ENCODE measurements at places on chromosomes 2 and 18.

GRCh38 chr2:217220228-217221013 lies 360.6 kb upstream of the TNP1 start:
- DNase-seq, result no peak

DNA sequence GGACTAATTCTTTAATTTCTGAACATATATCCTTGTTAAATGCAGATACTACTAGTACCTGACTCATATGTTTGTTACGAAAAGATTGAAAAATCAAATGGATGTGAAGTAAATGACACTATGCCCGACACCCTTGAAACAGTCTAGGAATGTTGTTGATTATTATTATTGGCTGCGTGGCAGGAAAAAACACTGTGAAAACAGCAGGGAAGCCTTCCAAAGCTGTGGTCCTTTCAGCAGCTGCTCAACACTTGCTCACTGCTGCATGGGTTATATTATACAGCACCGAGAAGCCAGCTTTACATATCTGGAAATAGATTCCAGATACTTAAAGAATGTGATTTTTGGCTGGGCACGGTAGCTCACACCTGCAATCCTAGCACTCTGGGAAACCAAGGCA lies 26.5 kb downstream of the CRYGD start:
- no peak for DNase-seq

GRCh38 chr18:40222776-40223175 lies 1732.3 kb upstream of the PIK3C3 start:
- DNase-seq, result no peak

- no peak for DNase-seq
Measured at GRCh38 chr2:238698072-238698352, 149.9 kb upstream of the TWIST2 start.

- DNase-seq, result peak; percentile 69
Measured at GRCh38 chr2:74439803-74440377, 1.8 kb downstream of the RTKN start.
